ENCODE measurements at places on chromosomes 2 and 18.

- no peak for DNase-seq
Measured at GRCh38 chr18:6885006-6885481, 155.5 kb downstream of the ARHGAP28 start.

GRCh38 chr2:191297033-191297432, 51.8 kb downstream of the MYO1B start:
- DNase-seq: no peak

- no peak for DNase-seq
Measured at GRCh38 chr2:143840601-143841000, 679.3 kb downstream of the ZEB2 start.

- DNase-seq: no peak
Measured at GRCh38 chr2:173254659-173255058, 100.0 kb upstream of the CDCA7 start.

DNA sequence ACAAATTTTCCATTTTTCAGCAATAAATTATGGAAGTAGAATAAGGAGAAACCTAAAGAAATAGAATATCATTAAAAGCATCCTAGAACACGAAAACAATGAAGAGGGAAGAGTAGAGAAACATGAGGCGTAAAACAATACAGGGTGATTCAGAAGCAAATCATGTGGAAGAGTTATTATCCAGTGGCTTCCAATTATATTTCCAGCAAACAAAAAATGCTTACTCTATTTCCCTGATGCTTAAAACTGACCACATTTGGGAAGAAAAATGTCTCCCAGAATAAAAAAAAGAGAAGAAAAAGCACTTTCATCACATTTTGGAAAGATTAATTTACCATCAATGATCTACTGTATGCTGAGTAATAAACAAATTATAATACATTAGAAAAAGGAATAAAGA, 192.6 kb downstream of the CD226 start:
- no peak for DNase-seq

- DNase-seq: no peak
Measured at GRCh38 chr2:24771061-24771460, 22.1 kb downstream of the PTRHD1 start.

DNA sequence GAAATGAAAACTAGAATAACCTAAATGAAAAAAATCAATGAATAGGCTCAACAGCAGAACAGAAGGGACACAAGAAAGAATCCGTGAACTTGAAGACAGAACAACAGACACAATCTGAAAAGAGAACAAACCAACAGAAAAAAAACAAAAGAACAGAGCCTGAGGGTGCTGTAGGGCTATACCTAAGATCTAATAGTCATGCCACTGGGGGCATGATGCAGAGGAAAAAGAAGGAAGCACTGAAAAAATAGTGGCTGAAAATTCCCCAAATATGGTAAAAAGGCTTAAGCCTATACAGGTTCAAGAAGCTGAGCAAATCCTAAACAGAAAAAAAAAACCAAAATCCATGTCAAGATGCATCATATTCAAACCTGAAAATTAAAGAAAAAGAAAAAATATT, 50.3 kb downstream of the KANSL3 start:
- no peak for DNase-seq

- DNase-seq: peak; percentile 98
Measured at GRCh38 chr2:215680605-215681598, 245.0 kb upstream of the FN1 start.

GRCh38 chr2:152890736-152891135, 172.3 kb downstream of the ARL6IP6 start:
- DNase-seq: no peak

GRCh38 chr18:45231617-45232016, 383.7 kb upstream of the SLC14A2 start:
- no peak for DNase-seq

DNA sequence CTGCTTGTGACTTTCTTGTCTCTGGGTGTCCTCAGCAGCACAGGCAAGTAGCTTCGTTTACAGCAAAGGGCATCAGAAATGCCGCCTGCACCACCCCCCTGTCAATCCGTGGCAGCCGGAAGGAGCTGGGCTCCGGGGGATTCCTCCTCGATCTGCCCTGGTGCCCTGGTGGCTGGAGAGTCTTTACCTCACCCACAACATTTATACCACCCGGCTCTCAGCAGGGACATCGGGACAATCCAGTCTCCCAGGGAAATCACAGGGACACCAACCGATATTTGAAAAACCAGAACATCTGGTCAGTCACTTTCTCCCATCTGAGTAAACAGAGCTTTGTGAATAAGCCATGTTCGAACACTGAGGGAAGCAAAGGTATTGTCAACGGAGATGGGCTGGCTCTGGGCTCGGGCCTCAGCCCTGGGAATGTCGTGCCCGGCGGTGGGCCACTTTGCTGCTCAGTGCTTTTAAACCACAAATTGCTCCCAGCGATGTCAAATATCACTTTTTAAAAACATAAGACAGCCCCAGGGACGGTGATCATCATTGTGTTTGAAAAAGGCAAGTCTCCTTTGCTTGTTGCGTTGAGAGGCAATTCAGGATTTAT, 210.0 kb upstream of the SALL3 start:
- no peak for DNase-seq

GRCh38 chr2:181146171-181146570, 165.8 kb downstream of the UBE2E3 start:
- DNase-seq: no peak

GRCh38 chr2:58562276-58562675, 321.2 kb upstream of the FANCL start:
- DNase-seq: no peak

- DNase-seq: no peak
Measured at GRCh38 chr2:161961061-161961460, 113.0 kb downstream of the DPP4 start.

GRCh38 chr2:176978921-176979320, 233.7 kb upstream of the HNRNPA3 start:
- DNase-seq: no peak

- DNase-seq: no peak
Measured at GRCh38 chr2:226573158-226573557, 226.5 kb downstream of the IRS1 start.

GRCh38 chr2:204691911-204692510, 146.7 kb downstream of the PARD3B start:
- DNase-seq: peak; percentile 74

GRCh38 chr18:63410792-63411191, 11.5 kb downstream of the VPS4B start:
- DNase-seq: peak; percentile 23

DNA sequence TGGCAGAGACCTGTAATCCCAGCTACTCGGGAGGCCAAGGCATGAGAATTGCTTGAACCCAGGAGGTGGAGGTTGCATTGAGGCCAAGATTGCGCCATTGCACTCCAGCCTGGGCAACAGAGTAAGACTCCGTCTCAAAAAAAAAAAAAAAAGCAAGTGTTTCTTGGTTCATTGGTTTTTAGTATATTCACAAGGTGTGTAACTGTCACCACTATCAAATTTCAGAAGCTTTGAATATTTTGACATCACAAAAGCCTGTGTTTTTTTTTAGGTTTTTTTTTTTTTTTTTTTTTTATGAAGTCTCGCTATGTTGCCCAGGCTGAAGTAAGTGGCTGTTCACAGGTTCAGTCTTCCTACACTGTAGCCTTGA, 16.7 kb downstream of the DDX1 start:
- DNase-seq: no peak

DNA sequence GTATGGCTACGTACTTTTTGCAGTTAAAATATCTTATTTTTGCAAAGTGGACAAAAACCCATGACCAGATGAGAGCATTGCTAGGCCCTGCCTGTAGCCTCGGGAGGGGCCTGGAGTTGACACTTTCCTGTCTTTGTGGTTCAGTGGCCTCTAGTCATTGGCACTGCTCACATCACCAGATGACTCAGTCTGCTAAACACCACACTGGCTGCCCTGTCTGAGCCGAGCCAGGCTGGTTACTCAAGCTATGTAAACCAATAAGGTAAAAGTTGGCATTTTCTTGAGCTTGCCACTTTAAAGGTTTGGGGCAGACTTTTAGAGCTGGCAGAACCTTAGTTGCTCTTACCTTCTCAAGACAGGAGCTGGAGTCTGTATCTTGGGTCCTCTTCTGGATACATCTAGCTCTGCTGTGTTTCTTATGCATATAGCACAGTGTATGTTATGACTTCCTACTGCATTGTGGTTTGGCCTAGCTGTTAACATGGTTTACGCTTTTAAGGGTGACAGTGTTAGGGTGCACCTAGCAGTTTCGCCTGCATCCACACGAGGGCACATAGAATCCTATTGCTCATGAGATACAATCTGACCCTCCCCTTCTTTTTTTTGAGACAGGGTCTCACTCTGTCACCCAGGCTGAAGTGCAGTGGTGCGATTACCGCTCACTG, 76.4 kb downstream of the AP1S3 start:
- DNase-seq: peak; percentile 62

Measured in non-pigmented ciliary epithelial cell (primary cell).